ENCODE measurements at places on chromosomes 2 and 18.

DNA sequence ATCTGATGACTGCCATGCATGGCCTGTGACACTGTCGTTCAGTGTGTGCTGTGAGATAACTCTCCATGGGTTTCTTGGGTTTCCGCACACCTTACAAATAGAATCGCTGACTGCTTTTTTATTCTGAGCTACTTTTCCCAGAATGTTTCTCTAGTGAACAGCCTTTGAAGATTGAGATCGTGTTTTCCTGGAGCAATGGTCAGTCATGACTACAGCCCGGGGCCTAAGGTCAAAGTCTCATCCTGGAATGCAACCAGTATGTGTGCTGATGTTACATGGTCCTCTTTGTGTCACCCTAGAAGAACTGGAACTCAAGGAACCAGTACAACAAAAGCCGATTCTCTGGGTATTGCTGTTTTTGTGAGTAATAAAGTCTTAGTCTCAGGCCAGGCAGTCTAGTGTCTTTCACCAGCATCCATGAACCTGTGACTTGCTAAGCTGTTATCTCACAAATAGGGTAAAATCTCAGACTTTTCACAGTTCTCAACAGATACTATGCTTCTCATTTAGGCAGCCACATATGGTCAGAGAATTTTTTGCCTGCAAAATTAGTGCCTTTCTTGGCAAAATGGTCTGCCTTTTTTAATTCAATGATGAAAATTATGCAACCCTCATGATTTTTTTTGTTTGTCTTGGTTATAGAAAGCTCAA lies 124.9 kb upstream of the PIEZO2 start:
- no peak for DNase-seq

DNA sequence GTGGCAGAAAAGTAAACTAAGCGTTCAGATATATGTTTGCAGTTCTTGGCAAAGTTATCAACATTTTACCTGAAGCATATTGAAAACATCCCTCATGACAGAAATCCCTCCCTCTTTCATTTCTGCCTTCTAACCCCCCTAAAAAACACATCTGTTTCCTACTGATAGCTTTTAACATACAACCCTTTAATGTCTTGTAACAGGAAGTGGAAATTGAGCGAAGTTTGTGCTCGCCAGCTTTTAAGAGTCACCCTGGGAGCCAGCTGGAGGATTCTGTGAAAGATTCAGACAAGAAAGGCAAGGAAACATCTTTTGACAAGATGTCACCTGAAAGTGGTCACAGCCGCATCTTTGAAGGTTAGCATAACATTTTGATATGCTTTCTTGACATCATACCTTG lies 247.4 kb downstream of the XIRP2 start:
- DNase-seq, result no peak

DNA sequence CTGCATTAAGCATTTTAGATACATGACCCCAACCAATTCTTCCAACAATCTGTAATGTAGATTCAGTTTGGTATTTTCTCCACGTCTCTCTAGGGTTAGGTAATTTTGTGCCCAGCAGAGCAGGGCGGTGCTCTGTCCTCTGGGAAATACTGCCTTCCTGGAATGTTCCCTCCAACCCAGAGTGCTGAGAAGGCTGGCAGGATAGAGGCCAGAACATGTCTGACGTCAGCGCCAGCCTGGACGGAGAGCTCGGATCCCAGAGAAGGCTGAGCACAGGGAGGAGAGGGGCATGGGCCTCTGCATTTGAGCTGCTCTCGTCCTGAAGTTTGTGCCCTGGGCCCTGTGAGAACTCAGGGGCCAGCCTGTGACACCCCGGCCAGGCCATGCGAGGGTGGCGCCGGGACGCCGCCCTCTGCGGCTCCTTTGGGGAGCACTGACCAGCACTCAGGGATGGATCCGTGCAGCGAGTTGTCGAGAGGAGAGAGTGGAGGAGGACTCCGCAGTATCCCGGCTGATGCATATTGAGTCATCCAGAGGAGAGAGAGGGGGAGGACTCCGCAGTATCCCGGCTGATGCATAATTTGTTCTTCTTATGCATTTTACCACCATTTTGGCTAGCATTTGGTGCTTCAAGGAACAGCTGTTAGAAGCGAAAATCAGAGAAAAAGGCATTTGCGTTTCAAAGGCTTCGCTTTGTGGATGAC lies 80.0 kb upstream of the PXDN start:
- DNase-seq, result no peak

- no peak for DNase-seq
Observed at GRCh38 chr2:181074457-181074856, 94.1 kb downstream of the UBE2E3 start.

GRCh38 chr18:74243127-74243526 lies 48.6 kb downstream of the CYB5A start:
- no peak for DNase-seq

DNA sequence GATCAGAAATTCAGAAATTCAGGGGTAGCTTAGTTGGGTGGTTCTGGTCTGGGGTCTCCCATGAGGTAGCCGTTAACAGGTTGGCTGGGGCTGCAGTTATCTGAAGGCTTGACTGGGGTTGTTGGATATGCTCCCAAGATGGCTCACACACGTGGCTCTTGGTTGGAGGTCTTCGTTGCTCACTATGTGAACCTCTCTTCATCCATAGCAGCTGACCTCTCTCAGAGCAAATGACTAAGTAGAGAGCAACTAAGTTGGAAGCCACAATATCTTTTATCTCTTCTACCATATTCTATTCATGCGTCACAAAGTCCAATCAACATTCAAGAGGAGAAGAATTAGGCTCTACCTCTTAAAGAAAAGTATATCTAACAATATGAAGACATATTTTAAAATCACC lies 38.7 kb upstream of the SERTAD2 start:
- DNase-seq, result no peak

Data from activated T-cell treated with anti-CD3 and anti-CD28 coated beads, Interleukin-2, amount 50 U/mL, for 48 hours (primary cell).